Stimulated activated CD4-positive, alpha-beta T cell treated with anti-CD3 and anti-CD28 coated beads, Interleukin-12 subunit alpha, Interleukin-12 subunit beta, amount 100 ng/mL, for 24 hours (primary cell): ENCODE measurements at places on chromosomes 3 and 15.

DNA sequence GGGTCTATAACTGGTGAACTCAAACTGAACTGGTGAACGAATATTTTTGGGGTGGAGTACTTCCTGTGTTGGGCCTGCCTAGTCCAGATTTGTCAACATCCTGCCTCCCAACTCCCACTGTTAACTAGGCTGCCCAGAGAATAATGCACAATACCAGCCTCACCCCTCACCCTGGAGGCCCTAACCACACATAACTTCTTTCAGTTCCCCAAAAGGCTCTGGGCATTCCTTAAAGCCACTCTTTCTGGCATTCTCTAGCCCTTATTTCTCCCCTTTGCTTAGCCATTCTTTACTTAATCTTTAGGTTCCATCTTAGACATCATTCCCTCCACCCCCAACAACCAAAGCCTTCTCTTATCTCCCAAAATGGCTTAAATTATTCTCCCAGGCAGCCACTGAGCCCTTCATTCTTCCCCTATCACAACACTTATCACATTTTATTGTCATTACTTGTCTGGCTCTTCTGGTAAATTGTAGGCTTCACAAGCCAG lies 9.1 kb upstream of the SEC11A start:
- no peak for DNase-seq

DNA sequence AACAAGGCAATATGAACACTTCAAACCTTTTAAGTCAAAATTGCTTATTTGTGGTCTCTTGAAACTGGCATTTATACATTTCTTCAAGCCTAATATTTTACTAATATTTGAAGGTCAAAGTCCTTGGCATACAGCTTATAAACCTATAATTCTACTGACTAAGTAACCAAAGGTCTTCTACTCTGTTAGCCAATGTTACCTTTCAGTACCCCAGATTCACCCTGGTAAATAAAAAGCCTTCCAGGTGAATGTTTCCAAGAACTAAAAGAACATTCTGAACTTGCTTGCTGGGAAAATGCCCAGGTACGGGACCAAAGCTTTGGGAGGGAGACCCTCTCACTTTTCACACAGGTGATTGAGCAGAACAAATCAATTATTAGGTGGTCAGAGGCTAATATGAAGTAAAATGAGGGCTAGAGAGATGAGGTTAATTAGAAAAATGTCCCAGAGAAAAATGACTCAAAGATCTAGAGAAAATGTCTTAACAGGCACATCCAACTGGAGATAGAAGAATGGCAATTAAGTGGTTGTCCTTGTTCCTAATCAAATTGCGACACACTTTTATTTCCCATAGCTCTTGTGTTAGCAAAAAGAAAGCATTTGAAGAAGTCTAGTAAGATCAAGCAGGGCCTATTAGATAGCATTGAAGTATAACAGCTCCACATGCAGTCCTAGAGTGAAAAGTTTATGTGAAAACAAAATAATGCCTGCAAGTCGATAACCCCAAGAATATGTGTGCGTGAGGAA lies 232.0 kb downstream of the FOXP1 start:
- no peak for DNase-seq

DNA sequence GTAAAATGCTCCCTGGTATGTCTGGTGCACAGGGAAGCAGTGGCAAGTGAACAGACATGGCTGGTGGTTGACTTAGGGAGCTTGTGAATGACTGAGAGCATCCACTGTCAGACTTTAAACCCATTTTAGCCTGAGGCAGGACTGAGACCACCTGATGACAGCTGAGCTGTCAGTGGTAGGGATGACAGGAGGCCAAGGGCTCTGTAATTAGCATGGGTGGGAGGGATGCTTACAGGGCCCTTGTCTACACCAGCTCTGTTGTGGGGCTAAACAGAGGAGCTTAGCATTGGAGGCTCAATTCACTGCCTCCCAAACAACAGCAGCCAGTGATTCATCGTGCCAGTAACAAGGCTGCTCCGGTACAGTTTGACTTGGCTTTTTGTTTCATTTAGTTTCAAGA lies 169.4 kb downstream of the CHST2 start:
- DNase-seq = no peak

- DNase-seq = no peak
Measured at GRCh38 chr3:37227870-37228549, 53.6 kb upstream of the LRRFIP2 start.

DNA sequence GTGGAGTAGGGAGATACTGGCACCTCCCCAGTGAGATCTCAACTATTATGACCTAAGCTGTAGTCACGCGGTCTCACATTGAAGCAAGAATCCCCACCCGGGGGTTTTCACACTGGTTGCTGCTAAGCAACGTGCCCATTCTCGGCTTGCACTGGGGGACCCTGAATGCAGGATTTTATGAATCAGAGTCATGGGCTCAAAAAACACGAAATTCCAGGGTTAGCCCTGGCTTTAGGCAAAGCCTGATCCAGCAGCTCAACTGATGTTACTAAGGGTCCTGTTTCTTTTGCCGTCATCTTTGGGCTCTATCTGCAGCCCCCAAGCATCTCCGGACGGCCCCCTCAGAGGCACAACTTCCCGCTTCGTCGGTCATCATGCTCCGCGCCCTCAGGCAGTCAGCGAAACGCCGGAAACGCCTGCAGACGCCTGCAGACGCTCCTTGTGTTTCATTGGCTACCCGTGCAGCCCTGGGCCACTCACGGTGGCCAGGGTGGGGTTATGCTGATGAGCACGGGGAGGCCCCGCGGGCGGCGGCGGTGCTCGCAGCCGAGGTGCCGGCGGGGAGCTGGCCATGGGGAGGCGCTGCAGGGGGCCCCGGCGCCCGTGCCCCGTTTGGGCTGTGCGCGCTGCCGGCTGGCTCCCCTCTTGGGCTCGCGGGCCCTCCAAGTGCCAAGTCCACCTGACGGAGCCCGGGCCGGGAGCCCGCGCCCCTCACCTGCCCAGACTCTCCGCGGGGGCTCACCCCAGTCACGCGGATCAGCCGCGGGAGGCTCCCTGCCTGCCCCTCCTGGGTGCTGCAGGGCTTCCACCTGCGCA lies 25.8 kb downstream of the EFCC1 start:
- DNase-seq = peak; percentile 83

- DNase-seq = no peak
Measured at GRCh38 chr15:49320351-49320750, 102.7 kb upstream of the FGF7 start.

- DNase-seq = no peak
Measured at GRCh38 chr3:45870099-45870498, 16.2 kb upstream of the CCR9 start.

DNA sequence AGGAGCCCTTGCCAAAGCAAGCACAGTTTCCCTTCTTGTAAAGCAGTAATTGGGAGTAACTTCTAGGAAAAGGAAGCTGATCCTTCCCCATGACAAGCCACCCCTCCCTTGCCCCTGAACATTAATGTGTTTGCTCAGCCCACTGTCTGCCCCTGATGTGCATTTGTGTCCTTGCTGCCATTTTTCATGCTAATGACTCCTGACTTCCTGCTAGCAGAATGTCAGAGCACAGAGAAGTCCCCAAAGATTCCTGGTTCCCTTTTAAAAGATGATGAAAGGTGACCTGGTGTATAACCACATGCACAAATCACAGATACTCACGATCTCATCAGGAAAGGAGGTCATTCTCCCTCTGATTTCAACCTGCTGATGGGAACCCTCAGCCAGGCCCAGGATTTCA lies 44.2 kb upstream of the WNT5A start:
- no peak for DNase-seq

GRCh38 chr3:85337895-85338294 lies 379.1 kb downstream of the CADM2 start:
- no peak for DNase-seq

DNA sequence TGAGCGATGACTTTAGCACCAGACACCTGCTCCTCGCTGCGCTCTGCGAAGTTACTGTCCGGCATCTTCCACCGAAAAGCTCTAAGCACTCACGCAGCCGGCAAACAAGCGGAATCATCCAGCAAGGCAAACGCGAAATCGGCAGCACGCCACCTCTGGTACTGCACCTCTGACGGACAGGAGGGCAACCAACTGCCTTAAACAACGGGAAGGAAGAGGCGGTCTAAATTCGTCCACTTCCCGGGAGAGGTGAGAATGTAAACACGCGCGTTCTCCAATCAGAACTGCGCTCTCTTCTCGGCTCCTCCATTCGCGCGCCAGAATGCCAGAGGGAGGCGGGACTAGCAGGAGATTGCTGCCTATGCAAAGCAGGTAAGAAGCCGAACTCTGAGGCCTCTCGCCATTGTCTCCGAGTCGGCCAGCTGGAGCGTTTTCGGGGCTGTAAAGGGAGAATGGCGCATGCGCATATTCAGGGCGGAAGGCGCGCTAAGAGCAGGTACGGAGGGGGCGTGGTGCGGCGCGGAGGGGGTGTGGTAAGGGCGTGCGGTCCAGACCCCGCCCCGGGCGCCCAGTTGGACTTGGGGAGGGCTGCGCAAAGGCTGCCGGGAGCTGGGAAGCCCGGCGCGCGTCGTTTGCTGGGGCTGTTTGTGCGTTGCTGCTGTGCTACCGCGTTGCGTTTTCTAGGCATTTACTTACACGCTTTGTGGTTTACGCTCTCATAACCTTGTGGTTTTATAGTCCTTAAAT lies at the start of the genes BTD and HACL1:
TSS of gene BTD (plus strand) at position 347 of the 747 bp plus-strand sequence. CDS start 33,695 bp downstream, outside the sequence.
TSS of gene HACL1 (minus strand) at position 171 of the 747 bp plus-strand sequence. CDS start at position 65, 106 bp downstream.
- peak; percentile 99 for DNase-seq

- no peak for DNase-seq
Measured at GRCh38 chr15:28184166-28184565, 85.1 kb upstream of the OCA2 start.

DNA sequence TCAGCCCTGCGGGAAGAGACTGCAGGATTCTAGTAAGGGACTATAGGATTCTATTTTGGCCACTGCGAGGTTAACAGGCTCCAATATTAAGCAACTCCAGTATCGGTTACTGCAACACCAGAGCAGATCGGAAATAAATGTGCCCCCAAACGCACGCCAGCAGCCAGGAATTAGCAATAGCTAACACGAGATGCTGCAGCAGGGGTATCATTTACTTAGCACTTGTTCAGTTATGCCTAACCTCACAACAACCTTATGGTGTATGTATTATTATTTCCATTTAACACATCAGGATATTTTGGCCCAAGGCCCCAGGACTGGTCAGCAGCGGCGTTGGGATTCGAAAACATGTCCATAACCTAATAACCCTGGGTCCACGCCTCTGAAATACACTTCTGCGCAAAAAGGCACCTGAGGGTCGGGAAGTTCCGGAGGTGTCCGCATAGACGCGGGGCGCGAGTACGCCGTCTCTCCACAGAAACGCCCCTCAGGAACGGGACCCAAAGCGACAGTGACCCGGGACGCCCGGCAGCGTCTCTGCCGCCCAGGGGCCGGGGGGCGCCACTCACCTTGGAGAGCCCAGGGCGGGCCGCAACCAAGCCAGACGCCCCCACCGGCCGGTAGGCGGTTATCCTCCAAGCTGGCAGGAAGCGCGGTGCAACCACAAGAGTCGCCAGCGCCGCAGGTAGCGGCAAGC lies 681 bp downstream of the PIK3CB start:
- no peak for DNase-seq

DNA sequence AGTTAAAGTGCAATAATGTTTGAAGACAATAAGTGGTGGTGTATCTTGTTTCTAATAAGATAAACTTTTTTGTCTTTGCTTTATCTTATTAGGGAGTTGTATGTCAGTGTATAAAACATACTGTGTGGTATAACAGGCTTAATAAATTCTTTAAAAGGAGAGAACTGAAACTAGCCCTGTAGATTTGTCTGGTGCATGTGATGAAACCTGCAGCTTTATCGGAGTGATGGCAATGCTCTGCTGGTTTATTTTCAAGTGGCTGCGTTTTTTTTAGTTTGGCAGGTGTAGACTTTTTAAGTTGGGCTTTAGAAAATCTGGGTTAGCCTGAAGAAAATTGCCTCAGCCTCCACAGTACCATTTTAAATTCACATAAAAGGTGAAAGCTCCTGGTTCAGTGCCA lies 2.7 kb downstream of the RPL15 start:
- DNase-seq = no peak

GRCh38 chr3:134211797-134212196 lies 38.9 kb downstream of the RYK start:
- DNase-seq = no peak

DNA sequence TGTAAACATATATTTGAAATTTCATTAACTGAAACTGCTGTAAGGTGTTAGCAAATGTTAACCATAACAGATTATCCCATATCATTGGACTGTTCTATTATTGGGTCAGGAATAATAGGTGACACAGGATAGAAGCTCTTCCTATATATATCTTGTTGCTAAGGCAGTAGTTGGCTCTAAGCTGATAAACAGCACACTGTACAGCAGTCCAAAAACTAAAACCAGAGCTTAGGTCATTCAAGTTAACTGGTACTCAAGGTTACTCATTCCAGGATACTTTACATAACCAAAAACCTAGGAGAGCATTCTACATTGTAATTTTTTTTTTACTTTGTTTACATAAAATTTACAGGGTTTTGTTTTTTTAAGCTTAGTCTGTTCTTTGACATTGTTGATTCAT lies 8.9 kb downstream of the DNAJC19 start:
- DNase-seq = no peak

DNA sequence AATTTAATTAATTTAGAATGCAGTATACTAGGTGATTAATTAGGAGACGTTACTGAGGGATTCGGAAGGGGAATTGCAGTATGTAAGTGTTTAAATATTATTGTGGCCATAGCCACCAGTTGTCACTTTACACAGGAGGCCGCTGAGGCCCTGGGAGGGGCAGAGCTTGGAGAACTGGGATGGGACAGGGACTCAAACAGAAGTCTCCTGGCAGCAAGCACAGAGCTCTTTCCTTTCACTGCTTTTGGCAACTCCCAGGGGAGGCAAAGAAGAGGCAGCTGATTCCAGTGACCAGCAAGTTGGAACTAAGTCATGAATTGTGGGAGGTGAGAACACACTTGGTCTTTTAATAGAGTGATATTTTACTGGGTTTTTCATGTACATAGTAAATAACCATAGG lies 248.6 kb downstream of the RPLP1 start:
- DNase-seq = no peak

GRCh38 chr15:85642065-85642692 lies 152.5 kb downstream of the KLHL25 start:
- DNase-seq = no peak

DNA sequence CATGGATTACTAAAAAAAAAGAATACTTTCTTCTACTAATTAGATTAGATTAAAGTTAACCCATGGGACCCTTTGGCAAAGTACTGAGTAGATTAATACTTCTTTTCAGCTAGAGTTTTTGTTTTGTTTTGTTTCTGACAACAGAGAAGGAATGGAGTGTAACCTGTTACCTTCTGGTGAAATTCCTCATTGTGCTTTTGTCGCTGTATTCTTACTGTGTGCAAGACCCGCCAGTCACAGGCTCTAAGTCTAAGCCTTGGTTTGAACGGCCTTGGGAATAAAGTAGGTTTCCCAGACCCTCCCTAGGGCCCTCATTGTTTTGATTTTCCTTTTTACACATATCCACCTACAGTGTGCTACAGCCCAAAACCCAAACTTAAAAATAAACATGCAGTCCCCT lies 171.1 kb upstream of the IL12A start:
- no peak for DNase-seq

- DNase-seq = no peak
Measured at GRCh38 chr15:89058876-89059405, 29.3 kb upstream of the ABHD2 start.

GRCh38 chr3:187878772-187879518 lies 133.7 kb upstream of the BCL6 start:
- DNase-seq = no peak

GRCh38 chr15:80288131-80288530 lies 36.1 kb upstream of the CTXND1 start:
- no peak for DNase-seq

- no peak for DNase-seq
Measured at GRCh38 chr15:92421976-92422375, 28.3 kb downstream of the ST8SIA2 start.
